Stimulated activated CD4-positive, alpha-beta T cell treated with anti-CD3 and anti-CD28 coated beads, Interleukin-2, amount 100 ng/mL, for 4 hours (primary cell): ENCODE measurements at places on chromosomes 1 and 21.

DNA sequence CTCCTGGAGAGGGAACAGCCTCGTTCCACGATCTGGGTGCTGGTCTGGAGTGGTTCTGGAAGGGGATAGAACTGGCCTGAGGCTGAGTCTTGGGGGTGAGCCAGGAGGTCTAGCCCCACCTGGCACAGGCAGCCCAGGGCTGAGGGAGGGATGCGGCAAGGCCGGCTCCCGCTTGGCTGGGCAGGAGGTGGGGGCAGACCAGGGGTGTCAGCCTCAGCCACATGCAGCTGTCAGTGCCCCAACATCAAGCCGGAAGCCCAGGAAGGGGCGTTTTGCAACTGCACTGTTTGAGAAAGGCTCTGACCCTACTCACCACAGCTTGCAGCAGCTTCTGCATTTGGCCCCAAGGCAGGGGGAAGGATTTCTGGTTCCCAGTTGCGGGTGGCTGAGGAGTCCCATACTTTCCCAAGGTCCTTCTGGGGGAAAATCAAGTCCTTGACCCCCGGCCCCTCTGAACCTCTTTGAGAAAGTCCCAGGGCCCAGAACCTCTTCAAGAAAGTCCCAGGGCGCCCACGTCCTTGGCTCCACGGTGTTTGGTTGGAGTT, 2.0 kb downstream of the EFHD2 start:
- DNase-seq = no peak

DNA sequence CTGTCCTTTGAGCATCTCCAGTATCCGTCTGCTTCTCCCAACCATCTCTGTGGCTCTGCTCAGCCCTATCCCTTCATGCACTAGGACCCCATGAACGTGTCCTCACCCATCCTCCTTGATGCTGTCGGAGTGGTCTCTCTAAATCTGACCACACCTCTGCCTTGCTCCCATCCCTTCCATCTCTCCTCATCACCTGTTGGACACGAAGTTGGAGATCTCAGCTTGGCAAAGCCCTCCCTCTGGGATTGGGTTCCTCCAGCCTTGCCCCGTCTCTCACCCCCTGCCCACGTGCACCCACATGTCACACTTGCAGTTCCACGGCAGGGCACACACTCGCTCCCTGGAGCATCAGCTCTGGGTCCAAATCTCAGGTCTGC, 135.7 kb downstream of the ACTL8 start:
- DNase-seq = no peak

DNA sequence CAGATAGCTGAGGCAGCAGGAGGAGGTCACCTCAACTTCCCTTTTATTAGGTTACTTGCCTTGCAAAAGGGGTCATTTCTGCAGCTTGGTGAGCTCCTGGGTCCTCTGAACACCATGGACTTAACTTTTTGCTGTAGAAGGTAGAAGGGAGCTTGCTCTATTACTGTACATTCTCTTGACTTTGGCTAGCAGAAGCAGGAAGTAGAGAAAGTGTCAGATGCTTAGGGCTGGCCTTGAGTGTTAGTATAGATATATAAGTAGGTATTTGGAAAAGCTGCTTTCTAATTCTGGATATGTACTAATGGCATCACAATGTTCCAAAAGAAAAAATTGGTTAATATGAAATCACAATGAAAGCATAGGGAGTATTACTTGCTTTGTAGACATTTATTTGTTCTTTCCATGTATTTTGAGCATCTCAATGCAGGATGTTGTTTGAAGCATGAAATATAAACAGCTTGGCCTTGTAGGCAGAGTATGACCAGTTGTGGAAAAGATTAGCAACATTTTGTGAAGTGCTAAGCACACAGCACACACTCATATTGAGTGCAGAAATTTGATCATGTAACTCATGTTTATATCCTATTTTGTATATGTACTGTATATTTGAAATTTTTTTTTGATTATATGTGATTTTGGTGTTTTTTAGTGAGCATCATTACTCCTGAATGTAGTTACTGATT, 108.8 kb downstream of the DYRK1A start:
- no peak for DNase-seq

GRCh38 chr1:111819566-111820263, 64.0 kb downstream of the DDX20 start:
- no peak for DNase-seq

GRCh38 chr1:56215086-56215485, 364.3 kb downstream of the PLPP3 start:
- DNase-seq = no peak

DNA sequence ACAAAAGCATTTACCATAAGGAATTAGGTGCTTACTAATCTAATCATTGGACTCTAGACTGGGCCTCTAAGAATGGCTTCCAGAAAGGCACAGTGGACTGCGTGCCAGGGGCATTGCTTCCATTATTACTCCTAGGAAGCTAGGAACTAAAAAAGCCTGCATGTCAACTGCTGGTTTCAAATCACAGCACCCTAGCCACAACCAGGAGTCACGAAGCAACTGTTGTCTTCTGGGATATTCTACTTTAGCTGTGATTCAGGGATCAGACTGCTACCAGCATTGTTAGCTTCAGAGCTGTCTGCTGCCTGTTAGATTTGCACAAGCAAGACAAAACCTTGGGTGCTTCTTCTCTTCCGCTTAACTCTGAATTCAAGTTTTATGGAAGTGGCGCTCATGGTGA, 38.3 kb downstream of the DNM3 start:
- no peak for DNase-seq

GRCh38 chr21:44869781-44870747, 3.4 kb downstream of the PTTG1IP start:
- DNase-seq = no peak

GRCh38 chr21:36602735-36603134, 96.2 kb upstream of the SIM2 start:
- no peak for DNase-seq
